ENCODE measurements at places on chromosomes 4 and X. TPM values are rescaled to one million over a fixed set of nuclear protein-coding genes. Genes with fewer than 3 reads are reported as not detected.

PPP3CA gene
- 55.5 TPM for total RNA-seq

TMEM33 gene
- total RNA-seq: 43.8 TPM

SLC6A14 gene
- not detected for total RNA-seq

FRMPD3 gene
- total RNA-seq: under 0.01 TPM

DKC1 gene
- 27.7 TPM for total RNA-seq

POU4F2 gene
- not detected for total RNA-seq

MAGEB5 gene
- not detected for total RNA-seq

BRS3 gene
- total RNA-seq: not detected

WDFY3 gene
- 144 TPM for total RNA-seq

CYLC1 gene
- not detected for total RNA-seq

TMEM156 gene
- total RNA-seq: not detected

AGTR2 gene
- total RNA-seq: not detected

RADX gene
- 1.7 TPM for total RNA-seq

NPFFR2 gene
- not detected for total RNA-seq

PFKFB1 gene
- 0.16 TPM for total RNA-seq

TCEANC gene
- 3.5 TPM for total RNA-seq

PRRG3 gene
- 2.2 TPM for total RNA-seq

AMTN gene
- not detected for total RNA-seq

USP17L26 gene
- not detected for total RNA-seq

MUC7 gene
- not detected for total RNA-seq

NSUN7 gene
- 0.73 TPM for total RNA-seq
